Hematopoietic multipotent progenitor cell treated with erythropoietin and hydrocortisone succinate and interleukin-3 and kit ligand, for 8 days (in vitro differentiated cells): ENCODE measurements at places on chromosomes 1 and 21.
A peak's percentile ranks its signal among the peaks of the same experiment; 100 is the strongest.

GRCh38 chr1:186747661-186748060 is 67.4 kb upstream of the PTGS2 start:
- DNase-seq: no peak

DNA sequence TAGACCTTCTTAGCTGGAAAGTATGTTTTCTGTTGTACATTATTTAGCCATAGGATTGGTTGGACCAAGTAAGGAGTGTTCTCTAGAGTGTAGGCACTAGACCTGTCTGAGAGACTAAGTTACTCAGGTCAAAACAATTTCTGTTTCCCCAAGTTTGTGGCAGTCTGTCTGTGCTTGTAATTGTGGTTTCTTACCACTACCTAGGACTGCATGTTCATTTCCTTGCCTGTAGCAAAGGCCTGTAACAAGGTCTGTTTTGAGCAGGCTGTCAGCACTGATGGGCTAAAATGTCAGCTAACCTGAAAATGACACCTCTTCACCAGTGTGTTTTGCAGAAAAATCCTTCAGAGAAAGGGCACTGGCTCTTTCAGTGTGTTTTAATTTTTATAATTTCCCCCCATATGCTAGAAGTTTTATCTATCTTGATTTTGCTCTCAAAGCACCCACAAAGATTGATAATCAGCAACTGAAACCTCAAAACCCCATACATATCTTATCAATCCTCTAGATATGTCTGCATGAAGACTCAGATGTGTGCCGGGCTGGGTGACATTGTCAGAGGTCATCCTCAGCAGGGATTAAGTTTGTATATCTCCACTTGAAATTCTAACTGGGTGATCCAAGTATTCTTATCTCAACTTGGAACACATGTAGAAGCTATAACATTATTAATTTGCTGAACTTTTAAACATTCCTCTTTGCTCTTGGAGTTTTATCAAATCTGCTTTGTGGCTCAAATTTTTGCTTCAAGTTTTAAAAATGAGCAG is 50.7 kb upstream of the ST6GALNAC3 start:
- peak; percentile 18 for DNase-seq

GRCh38 chr1:192846950-192847349 is 38.1 kb downstream of the RGS2 start:
- DNase-seq: no peak

GRCh38 chr1:80878343-80878742 is 922.4 kb upstream of the ADGRL2 start:
- no peak for DNase-seq

DNA sequence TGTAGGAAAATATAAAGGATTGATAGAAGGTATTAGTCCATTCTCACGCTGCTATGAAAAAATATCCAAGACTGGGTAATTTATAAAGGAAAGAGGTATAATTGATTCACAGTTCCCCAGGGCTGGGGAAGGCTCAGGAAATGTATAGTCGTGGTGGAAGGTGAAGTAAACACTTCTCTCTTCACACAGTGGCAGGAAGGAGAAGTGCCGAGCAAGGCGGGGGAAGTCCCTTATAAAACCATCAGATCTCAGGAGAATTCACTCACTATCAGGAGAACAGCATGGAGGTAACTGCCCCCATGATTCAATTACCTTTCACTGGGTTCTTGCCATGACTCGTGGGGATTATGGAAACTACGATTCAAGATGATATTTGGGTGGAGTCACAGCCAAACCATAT is 1806.0 kb downstream of the MRPL39 start:
- DNase-seq: no peak

DNA sequence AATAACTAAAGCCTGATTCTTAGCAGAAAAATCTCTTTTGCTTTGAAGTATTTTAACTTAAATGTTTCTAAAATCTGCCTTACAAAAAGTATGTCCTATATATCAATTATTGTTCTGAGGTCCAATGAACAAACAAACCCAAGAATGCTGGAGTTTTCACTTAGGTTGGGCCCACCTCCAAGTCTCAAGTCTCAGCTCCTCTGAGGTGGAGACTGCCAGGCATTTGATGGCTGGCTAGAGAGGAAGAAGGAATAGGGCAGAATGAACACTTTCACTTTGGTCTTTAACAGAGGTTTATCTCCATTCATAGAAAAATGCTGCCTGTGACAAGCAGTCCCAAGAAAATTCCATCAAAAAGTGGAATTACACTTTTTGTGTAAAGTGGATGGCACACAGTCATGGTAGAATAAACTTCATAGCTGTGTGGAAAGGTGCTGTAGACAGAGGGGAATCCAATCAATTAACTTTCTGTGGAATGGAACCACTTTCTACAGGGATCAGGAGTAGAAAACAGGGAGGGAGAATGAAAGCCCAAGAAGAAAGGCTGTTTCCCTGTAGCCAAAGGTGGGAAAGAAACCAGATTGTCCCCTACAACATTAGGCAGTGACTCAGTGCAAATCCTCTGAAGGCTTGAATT is 349.4 kb upstream of the RUNX1 start:
- DNase-seq: no peak

DNA sequence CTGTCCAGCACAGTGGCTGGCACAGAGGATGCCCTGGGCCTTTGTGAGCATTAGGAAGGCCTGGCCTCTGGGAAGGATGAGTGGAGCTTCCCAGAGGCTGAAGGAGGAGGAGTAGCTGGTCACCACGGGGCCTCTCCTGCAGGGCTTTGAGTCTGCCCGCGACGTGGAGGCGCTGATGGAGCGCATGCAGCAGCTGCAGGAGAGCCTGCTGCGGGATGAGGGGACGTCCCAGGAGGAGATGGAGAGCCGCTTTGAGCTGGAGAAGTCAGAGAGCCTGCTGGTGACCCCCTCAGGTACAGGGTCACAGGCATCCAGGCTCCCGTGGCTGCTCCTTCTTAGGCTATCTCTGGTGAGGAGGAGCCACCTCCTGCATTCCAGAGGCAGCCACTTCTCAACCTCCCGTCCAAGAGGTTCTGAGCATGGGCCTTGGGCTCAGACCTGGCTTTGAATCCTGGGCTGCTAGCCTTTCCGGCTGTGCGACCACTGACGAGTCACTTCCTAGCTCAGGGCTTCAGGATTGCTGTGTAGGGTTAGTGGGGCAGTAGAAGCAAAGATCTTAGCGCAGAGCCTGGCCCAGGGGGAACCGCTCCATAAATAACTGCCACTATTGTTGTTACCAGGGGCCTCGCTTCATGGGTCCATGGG is 14.0 kb downstream of the SESN2 start:
- DNase-seq: no peak

- no peak for DNase-seq
Measured at GRCh38 chr1:54380290-54380882, 25.8 kb downstream of the SSBP3 start.

DNA sequence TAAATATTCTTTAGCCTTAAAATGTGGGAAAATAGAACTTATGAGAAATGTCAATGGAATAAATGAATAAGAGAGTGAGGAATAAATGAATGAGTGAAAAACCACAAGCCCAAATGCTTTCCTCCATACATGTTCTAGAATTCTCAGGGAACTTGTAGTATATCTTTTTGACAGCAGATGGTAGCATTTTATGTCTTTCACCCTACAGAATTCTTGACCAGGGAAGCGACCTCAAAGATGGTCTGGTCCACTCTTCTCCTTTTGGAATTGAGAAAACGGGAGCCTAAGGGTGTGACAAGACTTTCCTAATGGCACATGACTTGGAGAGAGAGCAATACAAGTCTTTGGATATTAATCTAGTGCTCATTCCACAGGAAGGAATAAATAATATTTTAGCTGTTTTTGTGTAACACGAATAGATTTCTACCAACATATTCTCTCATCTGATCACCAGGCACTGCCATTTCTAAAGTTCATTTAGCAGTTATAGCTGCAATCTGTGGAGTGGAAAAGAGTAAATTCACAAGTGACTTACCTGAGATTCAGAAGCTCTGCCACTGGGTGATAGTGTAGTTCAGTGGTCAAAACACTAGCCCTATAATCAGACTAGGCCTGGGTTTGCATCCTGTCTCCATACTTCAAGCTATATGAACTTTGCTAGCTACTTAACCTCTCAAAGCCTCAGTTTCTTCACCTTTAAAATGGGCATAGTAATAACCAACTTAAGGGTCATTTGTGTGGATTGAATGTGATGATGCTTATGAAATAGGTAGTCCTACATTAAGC is 15.0 kb upstream of the F5 start:
- peak; percentile 35 for DNase-seq

DNA sequence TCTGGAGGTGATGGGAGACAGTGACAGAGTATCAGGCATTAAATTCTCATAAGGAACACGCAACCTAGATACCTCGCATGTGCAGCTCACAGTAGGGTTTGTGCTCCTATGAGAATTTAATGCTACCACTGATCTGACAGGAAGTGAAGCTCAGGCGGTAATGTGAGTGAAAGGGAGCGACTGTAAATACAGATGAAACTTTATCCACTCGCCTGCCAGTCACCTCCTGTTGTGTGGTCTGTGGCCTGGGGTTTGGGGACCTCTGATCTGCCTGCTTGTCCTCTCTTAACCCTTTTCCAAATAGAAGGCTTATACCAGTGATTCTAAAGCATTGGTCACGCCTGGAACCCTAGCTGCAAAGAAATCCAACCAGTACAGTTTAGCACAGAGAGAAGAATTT is 15.3 kb downstream of the GABPA start:
- DNase-seq: no peak

GRCh38 chr1:19046972-19047731 is 90.7 kb upstream of the IFFO2 start:
- no peak for DNase-seq

DNA sequence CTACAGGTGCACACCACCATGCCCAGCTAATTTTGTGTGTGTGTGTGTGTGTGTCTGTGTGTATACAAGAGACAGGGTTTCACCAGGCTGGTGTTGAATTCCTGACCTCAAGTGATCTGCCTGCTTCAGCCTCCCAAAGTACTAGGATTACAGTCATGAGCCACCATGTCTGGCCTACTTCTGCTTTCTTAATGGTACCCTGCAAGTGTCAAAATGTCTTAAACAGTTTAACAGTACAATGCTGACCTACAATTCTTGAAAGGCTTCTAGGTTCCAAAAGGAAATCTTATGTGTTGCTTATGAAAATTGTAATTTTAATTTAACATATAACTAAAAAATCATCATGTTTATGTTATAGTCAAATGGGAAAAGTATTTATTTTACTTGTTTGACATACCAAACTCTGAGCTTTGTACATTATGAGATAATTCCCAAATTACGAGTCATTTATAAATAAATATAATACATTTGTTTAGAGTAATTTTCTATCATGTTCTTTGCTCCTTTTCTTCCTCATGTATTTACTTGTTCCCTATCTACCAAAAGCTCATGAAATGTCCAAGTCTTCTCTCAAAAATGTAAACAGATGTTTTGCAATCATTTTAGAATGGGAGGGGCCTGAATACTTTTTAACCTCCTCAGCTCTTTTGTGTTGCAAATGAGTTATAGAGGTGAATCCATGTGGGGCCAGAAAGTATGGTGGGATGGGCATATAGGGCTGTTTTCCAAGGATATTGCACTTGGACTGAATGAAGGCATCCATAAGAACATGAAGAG is 8.4 kb upstream of the VCAM1 start:
- DNase-seq: no peak

DNA sequence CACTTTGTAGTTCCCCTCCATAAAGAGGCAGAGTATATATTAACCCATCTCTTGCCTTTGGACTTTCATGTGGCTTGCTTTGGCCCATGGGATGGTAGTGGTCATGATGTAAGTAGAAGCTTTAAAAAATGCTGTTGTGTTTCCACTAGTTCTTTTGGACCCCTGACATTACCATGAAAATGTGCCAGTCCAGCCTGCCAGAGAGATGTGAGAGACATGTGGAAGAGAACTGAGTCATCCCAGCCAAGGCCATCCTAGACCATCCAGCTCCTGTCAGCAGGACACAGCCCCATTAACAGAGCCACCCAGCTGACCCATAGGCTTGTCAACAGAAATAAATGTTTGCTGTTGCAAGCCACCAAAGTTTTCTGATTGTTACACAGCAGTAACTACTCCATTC is 3.9 kb upstream of the CD101 start:
- no peak for DNase-seq

- DNase-seq: no peak
Measured at GRCh38 chr1:224696891-224697765, 81.0 kb downstream of the CNIH3 start.

- DNase-seq: peak; percentile 64
Measured at GRCh38 chr21:34693192-34693810, 24.5 kb downstream of the CLIC6 start.

DNA sequence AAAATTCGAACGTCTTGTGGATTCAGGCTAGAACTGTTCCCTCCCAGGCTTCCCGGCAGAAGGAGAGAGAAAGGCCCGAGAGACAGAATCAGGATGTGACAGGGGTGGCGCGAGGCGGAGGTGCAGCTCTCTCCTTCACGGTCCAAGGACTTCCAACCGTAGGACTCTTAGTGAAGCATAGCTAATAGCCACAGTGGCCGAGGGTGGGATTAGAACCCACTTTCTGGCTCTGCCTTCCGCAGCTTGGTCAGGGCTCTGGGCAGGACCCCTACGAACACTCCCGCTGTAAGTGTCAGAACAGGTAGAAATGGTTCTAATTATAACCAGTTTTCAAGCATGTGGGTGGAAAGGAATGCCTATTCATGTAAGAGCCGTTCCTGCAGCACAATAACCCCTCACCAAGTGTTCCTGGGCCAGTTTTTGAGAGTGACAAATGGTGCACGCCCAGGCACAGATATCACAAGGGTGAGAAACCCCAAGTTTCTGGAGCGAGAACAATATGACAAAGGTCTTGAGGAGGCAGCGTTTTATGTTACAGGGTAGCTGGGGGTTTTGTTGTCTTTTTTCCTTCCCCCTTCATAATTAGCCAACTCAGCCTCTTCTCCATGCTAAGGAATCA is 86.4 kb downstream of the SYF2 start:
- no peak for DNase-seq

DNA sequence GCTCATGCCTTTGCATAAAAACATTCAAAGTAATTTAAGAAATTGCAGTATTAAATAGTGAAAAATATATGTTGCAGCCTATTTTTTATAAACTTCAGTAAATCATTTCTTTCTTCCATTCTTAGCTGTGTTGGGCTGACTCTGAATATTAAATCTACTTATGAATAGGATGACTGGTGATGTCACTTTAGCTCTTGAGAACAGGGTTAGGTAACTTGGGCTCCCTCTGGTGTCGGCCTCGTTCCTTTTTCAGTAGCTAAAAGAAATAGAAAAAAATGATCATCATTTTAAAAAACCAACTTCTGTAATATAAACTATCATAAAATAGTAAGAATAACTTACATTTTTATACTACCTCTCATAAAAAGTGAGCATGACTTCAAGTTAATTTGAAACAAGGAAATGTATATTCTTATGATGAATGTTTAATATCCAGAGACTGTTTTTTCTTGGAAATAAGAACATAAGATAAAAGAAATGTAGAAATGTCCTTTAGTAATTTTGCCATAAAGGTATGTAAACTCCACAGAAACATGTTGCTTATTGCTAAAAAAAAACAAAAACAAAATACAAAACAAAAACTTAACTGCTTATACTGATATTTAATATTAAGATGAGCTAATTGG is 26.8 kb upstream of the NCAM2 start:
- peak; percentile 43 for DNase-seq

GRCh38 chr1:235087906-235088305 is 40.7 kb downstream of the TOMM20 start:
- no peak for DNase-seq
